Muscle of arm (tissue), 14 donors: ENCODE measurements at places on chromosomes 12 and 14. TPM values are rescaled to one million over a fixed set of nuclear protein-coding genes. Genes with fewer than 3 reads are reported as not detected.

DNA sequence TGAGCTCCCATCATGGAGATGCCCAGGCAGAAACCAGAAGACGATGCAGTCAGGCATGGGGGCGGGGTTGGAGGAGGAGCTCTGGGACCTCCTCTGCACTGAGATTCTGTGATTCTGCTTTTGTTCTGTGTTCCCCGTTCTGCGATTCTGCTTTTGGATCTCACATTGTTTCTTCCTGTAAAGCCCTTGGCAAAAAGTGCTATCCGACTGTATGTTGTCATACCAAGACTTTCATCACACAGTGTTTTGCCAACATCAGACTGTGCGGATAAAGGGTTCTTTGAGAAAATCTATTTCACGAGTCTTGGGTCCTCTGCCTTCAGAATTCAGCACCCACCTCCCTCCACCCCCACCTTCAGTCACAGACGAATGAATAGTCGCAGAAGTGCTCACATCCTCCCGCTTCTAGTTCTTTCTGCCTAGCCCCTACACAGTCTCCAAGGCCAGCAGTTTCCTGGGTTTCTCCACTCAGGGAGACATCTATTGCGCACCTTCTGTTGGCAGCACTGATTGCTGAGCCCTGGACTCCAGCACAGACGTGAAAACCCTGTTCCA, 24.7 kb upstream of the PWP1 start:
- no peak for DNase-seq

- no peak for DNase-seq
These were observed 5.5 kb downstream of the TNFAIP2 start for GRCh38 chr14:103128631-103129300.

DNA sequence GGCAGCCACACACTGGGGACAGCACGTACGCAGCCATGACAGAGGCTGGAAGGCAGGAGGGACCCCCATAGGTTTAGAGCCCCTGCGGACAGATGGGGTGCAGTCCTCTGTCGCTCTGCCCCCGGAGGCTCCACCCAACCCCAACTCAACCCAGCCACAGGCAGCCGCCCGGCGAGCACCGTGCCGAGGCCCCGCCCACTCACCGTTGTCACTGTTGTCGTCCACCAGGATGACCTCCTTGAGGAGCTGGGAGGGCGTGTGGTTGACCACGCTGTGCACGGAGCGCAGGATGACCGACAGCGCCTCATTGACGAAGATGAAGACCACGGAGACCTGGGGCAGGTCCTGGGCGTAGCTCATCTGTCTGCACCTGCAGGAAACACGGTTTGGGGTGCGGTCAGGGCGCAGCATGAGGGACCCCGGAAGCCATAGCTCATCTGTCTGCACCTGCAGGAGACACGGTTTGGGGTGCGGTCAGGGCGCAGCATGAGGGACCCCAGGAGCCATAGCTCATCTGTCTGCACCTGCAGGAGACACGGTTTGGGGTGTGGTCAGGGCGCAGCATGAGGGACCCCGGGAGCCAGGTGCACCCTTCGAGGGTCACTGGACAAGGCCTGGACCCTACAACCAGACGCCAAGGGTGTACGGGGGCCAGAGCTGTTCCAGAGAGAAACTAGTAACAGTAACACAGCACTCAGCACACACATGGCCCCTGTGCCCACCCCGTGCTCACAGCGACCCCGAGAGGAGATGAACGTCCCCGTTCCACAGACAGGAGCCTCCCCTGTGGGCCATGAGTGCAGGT, 66.9 kb downstream of the GALNT9 start:
- DNase-seq = no peak

GRCh38 chr12:77895699-77896098, 65.0 kb downstream of the NAV3 start:
- no peak for DNase-seq

- no peak for DNase-seq
These were observed 7.4 kb downstream of the INF2 start for GRCh38 chr14:104696671-104697316.

GRCh38 chr14:60272177-60272576, 23.2 kb downstream of the PPM1A start:
- no peak for DNase-seq

DNA sequence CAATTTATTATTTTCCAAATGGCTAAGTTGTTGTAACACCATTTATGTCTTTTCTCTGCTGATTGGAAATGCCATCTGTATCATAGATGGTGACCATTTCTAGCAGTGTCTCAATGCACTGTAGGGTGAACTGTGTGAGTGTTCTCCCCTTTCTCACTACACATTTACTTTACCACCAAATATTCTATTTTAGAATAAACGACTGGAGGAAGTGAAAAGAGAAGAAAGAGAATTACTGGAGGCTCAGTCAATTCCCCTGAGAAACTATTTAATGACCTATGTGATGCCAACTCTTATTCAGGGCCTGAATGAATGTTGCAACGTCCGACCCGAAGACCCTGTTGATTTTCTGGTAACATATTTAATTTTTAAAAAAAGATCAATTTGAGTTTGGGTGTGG, 15.5 kb upstream of the PAPOLA start:
- no peak for DNase-seq

Gene KRT85
- polyA plus RNA-seq = not detected

DNA sequence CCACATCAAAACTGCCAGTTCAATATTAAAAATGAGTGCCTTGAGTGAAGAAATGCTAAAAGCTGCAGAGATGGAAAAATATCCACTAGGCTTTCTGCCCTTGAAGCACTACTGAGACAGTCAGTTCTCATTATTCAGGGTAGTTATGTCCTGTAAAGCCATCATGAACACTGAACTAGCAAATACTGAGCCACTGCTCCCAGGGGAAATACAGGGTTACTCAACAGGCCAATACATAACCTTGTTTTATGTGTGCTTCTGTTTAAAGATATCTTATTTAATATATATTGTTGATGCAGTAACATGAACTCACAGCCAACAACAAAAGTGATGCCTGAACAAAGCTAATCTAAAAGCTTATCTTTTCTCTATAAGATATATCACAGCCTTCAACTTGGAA, 3.3 kb downstream of the RAD52 start:
- DNase-seq = no peak

Gene LRP1-AS
- polyA plus RNA-seq = 0.88 TPM

DNA sequence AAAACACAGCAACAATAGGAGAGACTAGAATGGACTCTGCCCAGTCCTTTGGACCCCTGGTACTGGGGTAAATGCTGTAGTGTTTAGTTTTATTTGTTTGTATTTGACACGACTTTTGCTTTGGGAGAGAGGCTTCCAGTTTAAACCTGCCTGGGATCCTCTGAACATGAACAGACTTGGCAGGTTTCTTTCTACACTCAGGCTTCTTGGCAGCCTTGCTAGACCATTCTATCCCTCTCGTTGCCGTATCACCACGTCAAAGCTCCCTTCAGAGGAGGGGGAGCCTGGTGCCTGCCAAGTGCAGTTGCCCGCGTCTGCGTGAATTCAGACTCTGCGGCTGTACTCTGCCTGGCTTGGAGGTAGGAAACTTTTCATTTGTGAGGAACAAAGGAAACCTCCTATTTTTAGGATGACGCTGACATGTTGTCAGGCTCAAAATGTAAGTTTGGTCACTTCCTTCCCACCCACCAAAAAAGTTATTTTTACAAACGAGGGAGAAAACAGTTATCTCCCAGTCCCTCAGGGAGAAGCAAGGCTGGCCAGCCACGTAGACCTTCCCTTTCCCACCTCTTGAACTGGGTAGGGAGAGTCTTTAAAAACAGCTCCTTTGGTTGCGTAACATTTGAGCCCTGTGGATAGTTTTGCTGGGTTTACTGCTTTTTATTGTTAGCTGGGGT, 25.9 kb downstream of the CD9 start:
- peak; percentile 84 for DNase-seq
